ENCODE measurements at places on chromosomes 11 and 22.

DNA sequence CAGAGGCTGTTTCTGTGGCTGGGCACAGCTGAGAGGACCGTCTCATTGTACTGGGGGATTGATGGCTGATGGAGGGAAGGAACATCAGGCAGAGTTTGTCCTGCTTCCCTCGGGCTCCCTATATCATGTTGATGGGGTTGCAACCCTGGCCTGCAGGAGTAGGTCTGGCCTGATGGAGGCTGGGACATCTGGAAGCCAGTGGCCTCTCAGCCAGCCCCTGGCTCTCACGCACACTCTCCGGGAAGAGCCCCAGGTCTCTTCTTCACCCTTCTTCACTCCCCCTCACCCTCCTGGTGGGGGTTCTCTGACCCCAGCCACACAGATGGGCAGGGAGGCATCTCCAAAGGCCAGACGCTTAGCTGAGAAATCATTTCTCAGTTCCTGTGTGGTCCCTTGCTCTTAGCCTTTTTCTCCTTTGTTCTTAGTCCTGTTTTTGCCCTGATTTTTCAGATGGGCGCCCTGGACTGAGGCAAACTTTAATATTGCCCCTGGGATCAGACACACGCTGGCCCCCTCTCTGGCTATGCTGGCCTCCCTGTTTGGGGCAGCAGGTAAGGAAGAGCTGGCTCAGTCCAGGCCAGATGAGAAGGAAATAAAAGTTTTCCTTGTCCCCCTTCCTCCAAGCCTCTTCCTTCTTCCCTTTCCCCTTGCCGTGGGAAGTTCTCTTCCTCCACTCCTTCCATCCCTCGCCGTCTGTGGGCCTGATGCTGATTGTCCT lies 13.9 kb upstream of the ANO1 start:
- DNase-seq, result no peak

GRCh38 chr11:123161376-123162030 lies 33.5 kb downstream of the CLMP start:
- no peak for DNase-seq

- no peak for DNase-seq
Measured at GRCh38 chr11:3037040-3037944, 19.9 kb downstream of the CARS1 start.

GRCh38 chr22:35726933-35727332 lies 9.3 kb downstream of the APOL5 start:
- no peak for DNase-seq

DNA sequence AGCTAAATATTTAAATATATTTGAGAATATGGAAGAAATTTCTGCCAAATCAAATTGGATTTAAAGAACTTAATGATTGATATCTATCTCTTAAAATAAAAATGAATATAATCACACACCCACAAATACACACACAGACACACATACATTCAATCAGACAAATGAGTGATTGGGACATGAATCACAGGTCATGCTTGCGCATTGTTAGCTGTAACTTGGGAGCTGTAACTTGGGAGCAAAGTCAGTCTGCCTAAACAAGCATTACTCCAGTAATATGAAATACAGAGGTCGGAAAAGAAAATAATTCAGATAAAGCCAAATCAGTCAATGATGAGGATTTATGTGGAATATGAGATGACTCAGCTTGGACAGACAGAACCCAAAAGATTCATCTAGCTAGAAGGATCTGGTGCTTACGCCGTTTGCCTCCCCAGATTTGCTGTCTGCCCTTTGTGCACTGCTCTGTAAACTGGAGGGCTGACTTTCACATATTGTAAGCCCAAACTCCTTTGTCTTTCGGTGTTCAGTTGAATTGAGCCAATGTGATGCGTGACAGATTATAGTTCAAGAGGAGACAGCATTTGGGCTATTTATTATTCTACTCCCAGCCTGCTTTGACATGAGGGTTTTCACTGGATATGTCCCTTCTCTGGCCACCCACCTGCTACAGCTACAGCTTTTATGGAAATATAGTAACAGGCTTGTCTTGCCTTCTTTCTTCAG lies 1.6 kb downstream of the OR56B1 start:
- no peak for DNase-seq

- no peak for DNase-seq
Measured at GRCh38 chr11:75326439-75326810, 25.0 kb downstream of the ARRB1 start.

GRCh38 chr11:92880381-92880780 lies 89.1 kb upstream of the MTNR1B start:
- DNase-seq, result no peak

GRCh38 chr22:49332691-49333090 lies 495.0 kb downstream of the BRD1 start:
- no peak for DNase-seq

DNA sequence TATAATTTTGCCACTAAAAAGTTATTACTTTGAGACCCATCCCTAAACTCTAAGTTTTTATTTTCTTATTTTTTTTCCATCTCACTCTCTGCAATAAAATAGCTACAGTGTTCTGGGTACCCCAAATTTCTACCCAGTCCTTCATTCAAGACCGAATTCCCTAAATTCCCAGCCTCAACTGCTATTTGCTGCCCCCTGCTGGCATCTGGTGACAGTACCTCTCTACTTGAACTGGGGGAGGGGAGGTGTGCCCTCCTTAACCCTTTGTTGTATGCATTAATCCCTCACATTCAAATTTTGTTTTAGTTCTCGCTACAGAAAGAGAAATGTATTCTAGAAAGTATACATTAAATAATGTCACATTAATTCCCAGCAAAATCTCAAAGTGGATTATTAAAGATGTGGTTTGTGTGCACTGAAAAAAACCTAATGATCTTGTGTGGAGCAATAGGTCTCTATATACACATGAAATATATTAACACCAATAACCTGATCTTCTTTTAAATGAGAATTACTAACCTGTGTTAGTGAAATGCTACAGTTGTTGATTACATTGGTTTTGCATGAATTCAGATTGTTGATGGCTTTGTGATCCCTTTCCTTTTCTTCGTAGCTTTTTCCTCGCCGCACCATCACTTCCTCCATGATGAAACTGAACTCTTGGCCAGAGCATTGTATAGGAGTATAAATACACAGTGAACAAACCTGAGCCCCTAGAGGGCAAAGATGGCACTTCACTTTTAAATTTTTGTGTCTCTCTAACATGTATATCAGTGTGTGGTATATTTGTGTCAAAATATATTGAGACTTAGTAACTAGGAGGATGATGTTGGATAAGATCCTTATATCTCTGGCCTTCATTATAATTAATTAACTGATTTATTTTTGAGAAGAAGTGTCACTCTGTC lies 590.0 kb downstream of the METTL15 start:
- DNase-seq, result no peak

- DNase-seq, result no peak
Measured at GRCh38 chr11:19820100-19820499, 107.5 kb downstream of the NAV2 start.

DNA sequence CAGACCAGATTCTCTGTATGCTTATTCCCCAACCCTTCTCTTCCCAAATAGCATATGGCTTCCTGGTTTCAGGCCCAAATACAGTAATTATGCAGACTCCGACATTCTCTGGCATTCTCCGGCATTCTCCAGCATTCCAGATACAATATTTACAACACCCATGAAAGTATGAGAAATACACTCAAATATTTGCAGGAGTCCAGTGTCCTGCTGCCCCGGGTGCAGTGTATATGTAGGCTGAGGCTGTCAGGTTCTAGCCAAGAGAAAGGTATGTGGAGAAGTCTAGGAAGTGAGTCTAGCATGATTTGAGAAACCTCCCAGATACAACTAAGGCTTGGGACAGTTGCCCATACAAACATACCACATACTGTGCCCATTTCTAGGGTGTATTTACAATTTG lies 160.7 kb downstream of the SOX6 start:
- no peak for DNase-seq

DNA sequence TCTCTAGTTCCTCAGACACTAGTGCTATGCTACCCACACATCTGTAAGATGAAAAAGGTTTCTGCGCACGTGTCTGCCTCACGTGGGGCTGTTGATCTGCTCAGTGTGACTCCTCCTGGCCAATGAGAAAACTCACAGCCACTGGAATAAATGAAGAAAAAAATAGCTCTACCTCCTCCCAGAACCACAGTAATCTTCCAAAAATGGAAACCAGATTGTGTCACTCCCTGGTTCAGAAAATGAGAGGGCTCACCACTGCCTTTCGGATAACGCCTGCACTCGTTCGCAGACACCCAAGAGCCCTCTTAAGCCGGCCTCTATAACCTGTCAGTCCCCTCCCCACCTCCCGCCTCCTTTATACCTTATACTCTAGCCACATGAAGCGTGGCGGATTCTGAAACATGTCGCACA lies 5.1 kb downstream of the APBB1 start:
- DNase-seq, result peak; percentile 59

- peak; percentile 79 for DNase-seq
Measured at GRCh38 chr11:6419009-6419631, at the start of gene APBB1. Gene APBB1, minus strand, starts transcription at chr11:6419094. Its CDS starts 7,747 bp downstream, at chr11:6411347.

- no peak for DNase-seq
Measured at GRCh38 chr22:30305906-30306626, 16.8 kb upstream of the CASTOR1 start.

DNA sequence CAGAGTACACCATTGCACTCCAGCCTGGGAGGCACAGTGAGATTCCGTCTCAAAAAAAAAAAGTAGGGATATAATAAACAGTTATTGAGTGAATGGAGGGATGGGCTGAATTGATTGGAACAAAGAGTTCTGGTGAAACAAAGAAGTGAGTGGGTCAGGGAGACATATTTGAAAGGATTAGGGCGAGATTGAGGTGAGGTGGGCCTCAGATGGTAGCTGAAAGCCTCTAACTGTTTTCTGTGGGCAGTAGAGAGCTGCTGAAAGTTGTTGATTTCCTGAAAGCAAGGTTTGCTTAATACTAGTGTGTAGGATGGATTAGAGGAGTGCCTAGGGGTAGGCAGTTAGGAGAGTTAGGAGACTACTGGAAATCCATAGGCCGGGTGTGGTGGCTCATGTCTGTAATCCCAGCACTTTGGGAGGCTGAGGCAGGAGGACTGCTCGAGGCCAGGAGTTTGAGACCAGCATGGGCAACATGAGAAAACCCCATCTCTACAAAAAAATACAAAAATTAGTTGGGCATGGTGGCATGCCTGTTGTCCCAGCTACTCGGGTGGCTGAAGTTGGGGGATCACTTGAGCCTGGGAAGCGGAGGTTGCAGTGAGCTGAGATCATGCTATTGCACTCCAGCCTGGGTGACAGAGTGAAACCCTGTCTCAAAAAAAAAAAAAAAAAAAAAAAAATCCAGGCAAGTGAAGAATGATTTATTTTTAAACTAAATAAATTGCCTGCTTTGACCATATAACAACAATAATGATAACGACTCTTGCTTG lies 41.4 kb upstream of the PTPRJ start:
- DNase-seq, result no peak

DNA sequence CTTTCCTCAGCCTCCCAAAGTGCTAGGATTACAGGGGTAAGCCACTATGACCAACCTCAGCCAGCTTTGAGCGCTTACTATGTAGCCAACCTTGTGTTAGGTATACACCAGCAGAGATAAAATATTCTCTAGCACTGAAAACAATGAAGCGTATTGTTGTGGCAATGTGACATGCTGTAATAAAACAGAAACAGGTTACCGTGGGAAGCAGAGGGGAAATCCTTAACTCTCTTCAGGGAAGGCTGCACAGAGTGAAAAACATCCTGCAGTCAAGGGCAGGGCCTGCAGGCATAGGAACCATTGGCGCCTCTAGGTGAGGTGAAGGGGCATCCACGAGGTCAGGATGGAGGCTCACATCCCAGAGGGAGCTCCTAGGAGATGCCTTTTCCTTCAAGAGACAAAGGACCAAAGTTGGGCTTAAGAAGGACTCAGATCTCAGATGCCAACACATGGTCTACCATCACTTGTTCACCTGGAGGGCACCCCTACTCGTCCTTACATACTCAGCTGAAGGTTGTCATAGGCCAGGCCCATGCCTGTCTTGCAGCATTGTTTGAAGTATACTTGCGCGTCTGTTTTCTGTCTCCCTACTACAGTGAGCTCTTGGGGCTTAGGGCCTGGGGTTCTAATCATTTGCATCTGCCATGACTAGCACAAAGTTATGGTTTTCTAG lies 8.0 kb downstream of the POLD4 start:
- DNase-seq, result no peak

- no peak for DNase-seq
Measured at GRCh38 chr11:3823303-3823702, 14.9 kb downstream of the PGAP2 start.

- no peak for DNase-seq
Measured at GRCh38 chr11:94926698-94927237, 46.6 kb downstream of the CWC15 start.

GRCh38 chr11:2794046-2794967 lies 91.3 kb downstream of the CDKN1C start:
- no peak for DNase-seq

GRCh38 chr11:132848336-132848735 lies 684.0 kb downstream of the OPCML start:
- DNase-seq, result no peak

DNA sequence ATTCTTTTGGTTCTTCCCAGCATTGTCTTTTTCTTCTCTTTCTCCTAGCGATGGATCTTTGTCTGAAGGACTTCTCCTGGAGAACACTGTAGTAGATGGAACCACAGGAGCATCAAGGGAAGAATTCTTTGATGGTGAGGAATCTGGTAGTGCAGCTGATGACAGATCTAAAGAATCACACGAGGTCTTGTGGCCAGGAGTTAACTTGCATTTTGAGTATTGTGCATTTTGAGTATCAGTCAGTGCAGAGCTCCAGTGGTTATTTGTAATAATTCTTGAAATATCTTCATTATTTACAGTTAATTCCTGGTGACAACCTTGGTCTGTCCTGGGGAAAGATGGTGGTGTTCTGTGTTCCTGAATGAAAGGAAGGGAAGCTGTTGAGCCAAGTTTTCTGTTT lies 14.5 kb upstream of the POGLUT3 start:
- DNase-seq, result no peak

DNA sequence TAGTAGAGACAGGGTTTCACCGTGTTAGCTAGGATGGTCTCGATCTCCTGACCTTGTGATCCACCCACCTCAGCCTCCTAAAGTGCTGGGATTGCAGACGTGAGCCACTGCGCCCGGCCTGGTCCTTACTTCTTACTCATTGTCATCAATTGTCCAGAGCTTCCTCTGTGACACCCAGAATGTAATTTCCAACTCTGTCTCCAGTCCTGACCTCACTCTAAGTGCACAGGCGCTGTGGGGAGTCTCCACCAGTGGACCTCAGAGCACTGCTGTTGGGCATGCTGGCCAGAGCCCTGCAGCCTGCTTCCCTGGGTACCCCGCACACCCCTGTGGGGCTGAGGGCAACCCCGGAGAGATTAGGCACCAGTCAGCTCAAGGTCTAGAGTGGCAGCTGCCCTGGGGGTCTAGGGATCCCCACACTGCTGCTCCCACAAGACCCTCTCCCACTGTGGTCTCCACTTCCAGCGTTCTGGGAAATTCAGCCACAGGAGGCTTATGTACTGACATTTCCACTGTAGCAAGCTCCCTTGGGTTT lies 1140.3 kb downstream of the TBC1D22A start:
- no peak for DNase-seq

- no peak for DNase-seq
Measured at GRCh38 chr11:113488931-113489351, 13.7 kb upstream of the DRD2 start.
